Stimulated activated CD8-positive, alpha-beta memory T cell treated with anti-CD3 and anti-CD28 coated beads, Interleukin-7, amount 100 ng/mL, for 4 hours (primary cell): ENCODE measurements at places on chromosomes 13 and 19.

DNA sequence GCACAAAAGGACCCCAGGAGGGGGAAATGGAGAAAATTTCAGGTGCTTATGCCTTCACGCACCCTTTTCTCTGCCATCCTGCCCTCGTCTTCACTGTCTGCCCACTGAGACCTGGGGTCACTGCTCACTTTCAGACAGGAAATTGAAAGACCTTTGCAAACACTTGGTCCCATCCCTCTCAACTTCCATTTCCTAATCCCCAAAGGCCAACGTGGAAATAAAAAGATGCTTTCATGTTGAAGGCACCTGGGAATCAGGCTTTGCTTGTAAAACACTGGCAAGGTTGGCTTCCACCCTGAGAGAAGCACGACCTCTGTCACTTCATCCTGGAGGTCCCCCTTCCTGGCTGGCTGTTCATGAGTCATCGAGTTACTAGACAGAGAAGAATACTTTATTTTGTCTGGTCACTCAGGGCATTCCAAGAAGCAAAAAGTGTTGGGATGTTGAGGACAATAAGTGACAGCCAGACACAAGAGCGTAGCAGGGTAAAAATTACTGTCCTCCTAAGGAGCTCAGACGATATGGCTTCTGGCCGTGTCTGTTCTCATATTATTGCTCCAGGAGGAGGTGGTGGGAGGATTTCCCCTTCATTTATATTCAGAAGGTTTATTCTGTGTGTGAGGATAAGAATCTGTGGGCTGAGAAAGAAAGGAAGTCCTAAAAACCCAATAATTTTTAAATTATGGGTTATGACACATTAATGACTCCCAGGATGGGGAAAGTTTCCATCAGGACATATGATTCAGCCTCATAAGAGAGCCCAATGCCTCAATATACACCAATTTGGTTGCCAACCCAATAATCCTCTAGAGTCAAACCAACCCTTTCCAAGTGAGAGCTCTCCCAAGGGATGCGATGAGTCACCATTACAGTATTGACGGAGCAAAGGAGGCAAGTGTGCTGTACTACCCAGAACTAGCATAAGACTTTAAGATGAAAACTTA, 409.0 kb downstream of the COG6 start:
- DNase-seq = no peak

DNA sequence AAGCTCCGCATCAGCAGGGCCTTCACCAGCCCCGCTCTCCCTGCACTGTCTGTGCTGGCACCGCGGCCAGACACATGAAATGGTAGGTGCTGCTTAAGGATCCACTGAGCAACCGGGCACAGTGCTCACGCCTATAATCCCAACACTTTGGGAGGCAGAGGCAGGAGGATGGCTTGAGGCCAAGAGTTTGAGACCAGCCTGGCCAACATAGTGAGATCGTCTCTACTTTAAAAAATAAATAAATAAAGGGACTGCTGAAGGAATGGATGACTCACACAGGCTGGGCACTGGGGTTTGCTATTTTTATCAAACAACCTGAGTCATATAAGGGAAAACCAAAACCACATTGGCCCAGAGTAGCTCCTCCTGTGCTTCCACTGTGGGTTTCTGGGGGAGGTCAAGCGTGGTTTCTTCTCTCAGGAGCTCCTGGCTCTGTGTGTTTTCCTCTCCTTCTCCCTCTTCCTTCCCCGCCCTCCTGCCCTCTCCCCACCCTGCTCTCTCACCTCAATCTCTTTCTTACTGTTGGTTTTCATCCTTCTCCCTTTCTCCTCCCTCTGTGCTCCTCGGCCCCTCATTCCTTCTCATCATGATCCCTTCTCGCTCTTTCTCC, 21.3 kb downstream of the VRK3 start:
- DNase-seq = peak; percentile 28

GRCh38 chr13:113337556-113337955, 26.4 kb downstream of the GRTP1 start:
- no peak for DNase-seq

- no peak for DNase-seq
Observed at GRCh38 chr13:45356966-45357672, 16.1 kb upstream of the TPT1 start.

DNA sequence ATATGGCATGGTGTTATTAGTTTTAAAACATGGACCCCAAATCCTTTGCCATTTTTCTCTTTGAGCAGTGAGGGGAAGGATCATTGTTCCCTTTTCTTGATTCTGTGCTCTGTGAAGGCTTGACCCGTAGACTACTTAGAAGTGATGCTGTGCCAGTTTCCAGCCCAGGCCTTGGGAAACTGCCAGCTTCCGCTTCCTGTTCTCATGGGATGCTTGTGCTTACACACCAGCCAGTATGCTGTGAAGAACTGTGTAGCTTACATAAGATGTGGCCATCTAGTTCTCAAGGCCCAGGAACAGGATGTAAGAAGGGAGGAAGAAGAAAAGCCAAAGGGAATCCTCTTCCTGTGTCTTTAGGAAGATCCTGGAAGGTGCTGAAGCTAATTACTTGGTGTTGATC, 180.9 kb downstream of the PCCA start:
- DNase-seq = no peak

GRCh38 chr13:75897386-75897785, 261.3 kb downstream of the LMO7 start:
- DNase-seq = no peak

- DNase-seq = no peak
Observed at GRCh38 chr19:53388904-53389303, 6.0 kb upstream of the ZNF765 start.

GRCh38 chr19:16023146-16023915, 53.0 kb upstream of the TPM4 start:
- DNase-seq = no peak

GRCh38 chr19:11421371-11422098, 2.4 kb upstream of the RGL3 start:
- no peak for DNase-seq

GRCh38 chr19:10420444-10421239, at the start of gene PDE4A:
Gene PDE4A (plus strand): TSS chr19:10420538. CDS start chr19:10420765, 227 bp downstream.
- DNase-seq = no peak

GRCh38 chr19:35229601-35230000, 1.1 kb upstream of the FAM187B start:
- no peak for DNase-seq

DNA sequence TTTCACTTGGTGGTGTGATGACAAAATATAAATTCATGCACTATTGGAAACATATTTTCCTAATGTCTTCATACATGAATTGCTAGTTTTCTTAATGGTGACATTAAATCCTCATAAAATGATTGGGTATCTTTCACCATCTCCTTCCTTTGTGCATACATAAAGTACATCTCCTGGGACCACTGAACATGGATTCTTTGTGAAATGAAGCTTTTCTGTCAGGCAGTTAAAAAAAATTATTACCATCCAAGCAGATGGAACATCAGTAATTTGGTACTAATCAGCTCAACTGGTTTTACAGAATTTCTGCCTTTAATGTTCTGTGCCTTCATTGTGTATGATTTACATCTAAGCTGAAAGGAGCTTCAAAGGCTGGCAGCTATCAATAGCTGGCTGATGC, 891.7 kb upstream of the SLC10A2 start:
- DNase-seq = no peak
